ENCODE measurements at places on chromosomes 13 and 19.

DNA sequence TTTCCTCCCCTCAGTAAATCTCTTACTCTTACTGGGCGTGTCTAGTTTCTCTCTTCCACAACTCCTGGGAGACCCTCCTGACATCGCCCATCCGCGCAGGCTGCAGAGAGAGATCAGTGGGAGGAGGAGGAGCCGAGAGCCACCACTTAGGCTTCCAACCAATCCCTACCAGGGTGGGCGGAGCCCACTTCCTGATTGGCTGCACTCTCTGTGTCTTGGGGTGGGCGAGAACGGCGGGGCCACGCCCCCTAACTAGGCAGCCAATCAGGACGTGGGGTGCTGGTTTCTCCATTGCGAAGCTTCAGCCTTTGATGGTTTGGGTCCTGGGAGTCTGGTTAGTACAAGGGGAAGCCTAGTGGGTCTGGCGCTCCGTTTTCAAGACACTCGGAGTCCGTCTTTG is at the start of gene PMIS2:
Gene PMIS2 (plus strand): TSS at position 326 of the 400 bp plus-strand sequence. CDS start 87 bp downstream, outside the sequence.
- no peak for DNase-seq

DNA sequence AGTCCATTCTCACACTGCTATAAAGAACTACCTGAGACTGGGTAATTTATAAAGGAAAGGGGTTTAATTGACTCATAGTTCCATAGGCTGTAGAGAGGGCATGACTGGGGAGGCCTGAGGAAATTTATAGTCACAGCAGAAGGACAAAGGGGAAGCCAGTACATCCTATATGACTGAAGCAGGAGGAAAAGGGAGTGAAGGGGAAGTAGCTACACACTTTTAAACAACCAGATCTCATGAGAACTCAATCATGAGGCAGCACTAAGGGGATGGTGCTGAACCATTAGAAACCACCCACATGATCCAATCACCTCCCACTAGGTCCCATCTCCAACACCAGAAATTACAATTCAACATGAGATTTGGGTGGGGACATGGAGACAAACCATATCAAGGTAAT is 209.1 kb downstream of the DIAPH3 start:
- no peak for DNase-seq

DNA sequence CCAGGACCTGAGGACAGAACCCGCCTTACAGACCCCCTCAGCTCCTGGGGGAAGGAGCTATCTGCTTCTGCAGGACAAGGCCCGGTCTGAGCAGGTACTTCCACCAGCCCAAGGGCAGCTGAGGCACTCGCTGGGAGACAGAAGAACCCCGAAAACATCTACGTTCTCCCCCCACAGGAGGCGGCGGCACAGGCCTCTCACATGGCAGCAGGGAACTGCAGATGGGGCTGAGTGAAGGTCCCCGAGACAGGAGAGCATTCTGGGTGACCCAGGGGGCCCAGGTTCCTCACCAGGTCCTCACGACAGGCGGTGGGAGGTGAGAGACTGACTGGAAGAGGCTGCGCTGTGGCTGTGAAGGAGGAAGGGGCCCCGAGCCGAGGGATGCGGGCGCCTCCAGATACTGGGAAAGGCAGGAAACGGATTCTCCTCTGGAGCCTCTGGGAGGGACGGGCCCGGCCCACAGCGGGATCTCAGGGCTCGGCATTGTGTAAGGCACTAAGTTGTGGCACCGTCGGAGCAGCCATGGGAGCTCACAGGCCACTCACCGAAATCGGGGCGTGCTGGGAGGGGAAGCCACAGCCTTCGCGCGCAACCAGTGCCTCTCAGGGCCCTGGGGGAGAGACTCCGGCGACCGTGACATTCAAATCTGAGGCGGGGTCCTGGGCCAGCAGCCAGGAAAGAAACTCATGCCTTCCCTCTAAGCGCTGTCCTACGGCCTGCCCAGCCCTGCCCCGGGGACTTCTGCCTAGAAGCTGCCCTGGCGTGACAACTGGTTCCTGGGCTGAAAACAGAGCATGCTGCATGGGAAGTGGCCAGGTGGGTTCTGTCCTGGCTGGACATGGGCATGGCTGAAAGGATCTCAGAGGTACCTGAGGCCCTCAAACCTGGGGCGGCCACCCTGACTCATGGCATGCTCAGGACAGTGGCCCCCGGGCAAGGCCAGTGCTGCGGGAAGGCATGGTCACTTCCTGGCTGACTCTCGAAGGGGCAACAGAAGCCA is 14.0 kb downstream of the RPL36 start:
- no peak for DNase-seq

GRCh38 chr19:44050740-44051649 is 841 bp upstream of the ZNF223 start:
- DNase-seq: no peak

- DNase-seq: no peak
Observed at GRCh38 chr19:17036640-17037039, 10.0 kb upstream of the CPAMD8 start.

Data from GF-D8 (cell line).